ENCODE measurements at places on chromosomes 16 and 17.

DNA sequence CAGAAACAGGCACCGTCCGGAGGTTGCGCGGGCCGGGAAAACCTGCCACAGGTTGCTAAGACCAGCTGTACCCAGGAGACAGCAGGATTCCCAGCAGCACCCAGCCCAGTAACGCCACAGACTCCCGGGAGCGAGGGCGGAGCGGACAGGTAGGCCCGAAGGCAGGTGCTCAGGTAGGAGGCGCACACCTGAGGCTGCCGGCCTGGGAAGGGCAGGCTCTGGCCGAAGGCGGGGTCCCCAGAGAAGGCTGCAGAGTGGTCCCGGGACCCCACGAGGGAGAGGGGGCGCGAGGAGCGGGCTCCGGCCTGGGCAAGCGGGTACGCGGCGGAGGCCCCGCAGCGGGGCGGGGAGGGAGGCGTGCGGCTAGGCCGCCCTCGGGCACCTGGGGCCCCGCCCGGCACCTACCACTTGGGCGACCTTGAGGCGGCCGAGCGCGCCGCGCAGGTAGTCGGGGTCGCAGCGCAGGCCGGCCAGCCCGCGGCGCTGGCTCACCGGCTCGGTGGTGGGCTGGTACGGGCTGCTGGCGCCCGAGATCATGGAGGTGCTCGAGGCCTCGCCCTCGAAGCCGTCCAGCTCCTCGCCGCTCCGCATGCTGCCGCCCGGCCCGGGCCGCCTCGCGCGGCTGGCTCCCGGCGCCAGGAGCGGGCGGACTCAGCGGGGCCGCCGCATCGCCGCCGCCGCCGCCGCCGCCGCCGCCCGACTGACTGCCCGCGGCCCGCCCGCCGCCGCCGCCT, 441 bp downstream of the CMTM4 start:
- DNase-seq = peak; percentile 78

DNA sequence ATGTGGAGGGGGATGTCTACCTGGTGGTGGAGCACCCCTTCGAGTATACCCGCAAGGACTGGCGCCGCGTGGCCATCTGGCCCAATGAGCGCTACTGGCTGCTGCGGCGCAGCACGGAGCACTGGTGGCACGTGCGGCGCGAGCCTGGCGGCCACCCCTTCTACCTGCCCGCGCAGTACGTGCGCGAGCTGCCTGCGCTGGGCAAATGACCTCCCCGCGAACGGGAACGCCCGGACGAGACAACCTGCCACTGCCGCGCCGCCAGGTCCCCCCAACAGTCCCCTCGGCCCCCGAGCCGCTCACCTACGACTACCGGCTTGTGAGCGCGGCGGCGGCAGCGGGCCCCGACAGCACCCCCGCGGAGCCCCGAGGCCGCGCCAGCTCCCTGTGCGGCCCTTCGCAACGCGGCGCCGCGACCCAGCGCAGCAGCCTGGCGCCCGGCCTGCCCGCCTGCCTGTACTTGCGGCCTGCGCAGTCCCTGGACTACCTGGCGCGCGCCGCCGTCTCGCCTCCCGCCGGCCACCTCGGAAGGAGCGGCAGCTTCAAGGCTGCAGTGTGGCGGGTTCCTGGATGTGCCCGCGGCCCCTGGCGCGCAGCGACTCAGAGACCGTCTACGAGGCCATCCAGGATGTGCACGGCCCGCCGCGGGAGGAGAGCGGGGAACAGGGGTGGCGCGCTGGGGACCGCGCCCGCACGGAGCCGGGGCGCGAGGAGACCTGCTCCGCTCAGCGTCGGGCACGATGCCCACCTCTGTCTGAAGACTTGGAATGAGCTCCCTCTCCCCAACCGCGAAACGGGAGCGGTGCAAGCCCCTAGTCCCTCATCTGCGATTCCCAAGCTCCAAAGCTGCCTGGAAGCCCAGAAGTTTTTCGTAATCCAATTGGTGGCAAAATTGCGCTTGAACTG, 48.7 kb upstream of the AMZ2 start:
- DNase-seq = peak; percentile 51

- DNase-seq = no peak
Observed at GRCh38 chr17:36151891-36152638, 24.4 kb downstream of the TBC1D3B start.

GRCh38 chr16:71931599-71931998, 36.3 kb downstream of the IST1 start:
- DNase-seq = no peak

DNA sequence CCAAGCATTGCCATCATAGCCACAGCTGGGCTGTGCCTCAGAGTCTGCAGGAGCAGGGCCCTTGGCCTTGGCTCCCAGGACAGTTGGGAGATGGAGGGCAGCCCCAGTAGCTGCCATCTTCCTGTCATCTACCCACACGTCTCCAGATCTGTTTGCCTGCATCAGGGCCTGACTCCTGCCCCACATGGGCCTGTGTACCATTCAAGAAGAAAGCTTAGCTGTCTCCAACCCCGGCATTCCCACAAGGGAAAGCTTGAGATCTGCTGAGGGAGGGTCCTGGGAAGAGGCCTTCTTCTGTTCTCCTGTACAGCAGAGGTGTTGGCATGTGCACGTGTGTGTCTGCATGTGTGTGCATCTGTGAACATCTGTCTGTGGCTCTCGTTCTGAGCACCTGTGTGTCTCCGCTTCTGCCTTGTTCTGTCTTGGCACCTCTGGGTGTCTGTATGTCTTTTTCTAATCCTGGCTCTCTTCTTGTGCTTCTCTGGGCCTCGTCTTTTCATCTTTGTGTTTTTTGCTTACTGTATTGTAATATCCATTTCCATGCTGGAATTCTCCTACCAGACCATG, 122.2 kb downstream of the MRM1 start:
- no peak for DNase-seq

GRCh38 chr17:81682565-81683207, 911 bp downstream of the ARL16 start:
- no peak for DNase-seq

All from NCI-H1417 (cell line).